ENCODE measurements at places on chromosomes 3 and 15.

- DNase-seq, result no peak
Measured at GRCh38 chr3:36852071-36852470, 87.7 kb upstream of the DCLK3 start.

DNA sequence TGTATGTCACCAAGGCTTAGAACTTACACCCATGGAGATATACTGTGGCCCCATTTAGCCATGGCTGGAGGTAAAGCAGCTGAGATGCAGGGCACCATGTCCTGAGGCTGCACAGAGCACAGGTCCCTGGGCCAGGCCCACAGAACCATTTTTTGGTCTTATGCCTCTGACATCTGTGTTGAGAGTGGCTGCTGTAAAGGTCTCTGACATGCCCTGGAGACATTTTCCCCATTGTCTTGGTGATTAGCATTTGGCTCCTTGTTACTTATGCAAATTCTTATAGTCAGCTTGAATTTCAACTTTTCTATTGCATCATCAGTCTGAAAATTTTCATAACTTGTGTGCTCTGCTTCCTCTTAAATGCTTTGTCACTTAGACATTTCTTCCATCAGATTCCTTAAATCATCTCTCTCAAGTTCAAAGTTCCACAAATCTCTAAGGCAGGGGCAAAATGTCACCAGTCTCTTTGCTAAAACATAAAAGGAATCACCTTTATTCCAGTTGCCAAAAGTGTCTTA is 701.3 kb downstream of the EPHA3 start:
- no peak for DNase-seq

DNA sequence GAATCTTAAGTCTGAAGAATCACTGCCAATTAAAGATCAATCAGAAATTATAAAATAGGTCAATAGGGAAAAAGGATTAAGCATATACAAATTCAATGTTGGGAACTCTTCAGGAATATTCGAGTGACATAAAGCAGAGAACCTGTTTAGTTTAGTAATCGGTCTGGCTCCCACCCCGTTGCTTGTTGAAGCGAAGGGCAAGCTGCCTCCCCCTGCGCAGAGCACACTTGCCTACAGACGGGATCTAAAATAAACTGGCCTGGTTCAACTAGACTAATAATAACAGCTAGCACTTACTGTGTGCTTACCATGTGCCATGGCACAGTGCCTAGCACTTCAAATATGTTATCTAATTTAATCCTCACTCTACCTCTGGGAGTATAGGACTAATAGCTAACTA is 8.6 kb downstream of the SEMA6D start:
- peak; percentile 33 for DNase-seq

DNA sequence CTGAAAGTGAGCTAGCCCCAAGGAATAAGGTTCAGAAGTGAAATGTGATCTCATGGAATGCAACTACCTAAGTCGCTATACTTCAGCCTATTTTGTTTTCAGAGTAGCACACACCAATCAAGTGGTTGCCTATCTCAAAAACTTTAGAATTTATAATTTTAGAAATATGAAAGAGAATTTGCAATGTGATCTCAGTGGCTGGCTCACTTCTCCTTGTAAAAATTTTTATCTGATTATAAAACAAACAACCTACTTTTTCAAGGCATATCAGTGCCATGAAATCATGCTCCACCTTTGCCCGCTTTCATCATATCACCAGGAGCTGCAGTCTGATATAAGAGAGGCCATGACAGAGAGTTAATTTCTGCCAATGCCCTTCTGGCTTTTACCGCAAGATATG is 47.3 kb downstream of the CLDN11 start:
- no peak for DNase-seq

- no peak for DNase-seq
Measured at GRCh38 chr3:16520970-16521881, 7.7 kb upstream of the RFTN1 start.

DNA sequence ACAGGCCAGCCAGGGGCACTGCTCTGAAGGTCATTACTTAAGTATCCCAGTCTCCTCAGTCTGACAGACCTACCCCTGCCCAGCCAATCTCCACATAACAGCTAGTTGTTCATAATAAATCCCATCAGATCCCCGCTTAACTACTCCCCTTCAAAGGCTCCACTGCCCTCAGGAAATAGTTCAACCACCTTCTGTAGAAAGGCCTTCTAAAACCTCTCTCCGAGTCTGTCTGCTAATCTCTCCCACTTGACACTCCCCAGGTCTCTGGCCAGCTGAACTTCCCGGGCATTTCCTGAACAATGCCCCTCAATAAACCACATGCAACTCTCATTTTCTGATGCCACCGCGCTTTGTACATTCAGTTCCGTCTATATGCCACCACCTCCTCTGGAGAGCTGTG is 6.0 kb downstream of the PRC1 start:
- DNase-seq, result no peak

DNA sequence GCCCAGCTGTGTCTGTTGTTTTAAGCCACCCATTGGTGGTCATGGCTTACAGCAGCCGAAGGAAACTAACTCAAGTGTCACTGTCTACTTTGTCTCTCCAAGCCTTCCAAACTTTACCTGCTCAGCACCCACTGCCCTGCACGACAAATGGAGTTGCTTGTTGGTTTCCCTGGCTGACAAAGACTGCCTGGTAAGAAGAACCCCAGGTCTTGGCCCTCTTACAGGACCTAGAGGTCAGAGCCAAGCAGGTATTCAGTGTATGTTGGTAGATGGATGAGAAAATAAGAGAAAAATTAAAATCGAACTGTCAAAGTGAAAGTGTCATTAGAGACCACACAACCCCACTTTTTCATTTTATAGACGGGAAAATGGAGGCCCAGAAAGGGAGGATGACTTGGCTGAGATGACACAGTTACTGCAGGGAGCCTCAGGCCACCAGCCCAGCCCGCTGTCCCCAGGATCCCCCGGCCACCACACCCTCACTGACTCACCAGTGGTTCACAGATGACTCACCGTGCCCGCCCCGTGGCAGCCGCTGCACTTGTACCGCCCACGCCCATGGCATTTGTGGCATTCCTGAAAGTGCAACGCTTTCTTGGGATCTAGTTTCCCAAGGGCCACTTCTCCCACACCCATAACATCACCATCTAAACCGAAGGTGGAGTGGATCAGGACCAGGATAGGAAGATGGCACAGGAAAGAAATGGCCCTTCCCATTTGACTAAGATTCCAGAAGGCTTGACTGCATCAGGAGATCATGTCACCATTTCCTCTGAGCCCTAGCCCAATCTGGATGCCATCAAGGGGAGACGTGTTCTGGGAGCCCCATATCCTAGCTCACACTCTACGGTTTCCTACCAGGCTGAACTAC is 15.2 kb downstream of the SSUH2 start:
- DNase-seq, result peak; percentile 96

GRCh38 chr15:76553102-76553501 is 216.5 kb downstream of the ISL2 start:
- DNase-seq, result no peak

- DNase-seq, result no peak
Measured at GRCh38 chr3:96700322-96701315, 113.8 kb upstream of the EPHA6 start.

DNA sequence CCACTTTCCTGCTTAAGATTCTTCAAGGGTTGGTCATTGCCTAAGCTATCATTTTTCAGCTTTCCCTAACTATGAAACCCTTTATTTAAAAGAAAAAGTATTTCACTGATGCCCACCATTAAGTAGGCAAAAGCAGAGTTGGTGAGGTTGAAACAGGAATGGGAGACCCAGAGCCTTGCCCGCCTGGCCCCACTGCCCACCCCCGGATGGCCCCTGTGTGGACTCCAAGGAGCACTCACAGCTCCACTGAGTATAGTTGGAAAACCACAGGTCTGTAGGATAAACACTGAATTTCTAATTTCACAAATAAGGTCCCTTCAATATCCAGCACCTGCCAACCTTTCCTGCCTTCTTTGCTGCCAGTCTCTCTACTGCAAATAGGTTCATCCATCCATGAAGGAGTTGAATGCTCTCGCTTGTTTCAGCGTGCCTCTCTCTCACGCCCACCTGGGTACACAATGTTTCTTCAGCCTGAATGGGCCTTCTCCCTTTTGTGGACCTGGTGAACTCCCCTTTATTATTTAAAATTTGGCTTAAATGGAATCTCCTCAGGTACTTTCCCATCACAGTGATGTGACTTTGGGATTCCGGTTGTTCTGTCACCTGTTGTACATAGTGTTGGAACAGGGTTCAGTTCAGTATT is 8.7 kb upstream of the ACAP2 start:
- DNase-seq, result peak; percentile 36

DNA sequence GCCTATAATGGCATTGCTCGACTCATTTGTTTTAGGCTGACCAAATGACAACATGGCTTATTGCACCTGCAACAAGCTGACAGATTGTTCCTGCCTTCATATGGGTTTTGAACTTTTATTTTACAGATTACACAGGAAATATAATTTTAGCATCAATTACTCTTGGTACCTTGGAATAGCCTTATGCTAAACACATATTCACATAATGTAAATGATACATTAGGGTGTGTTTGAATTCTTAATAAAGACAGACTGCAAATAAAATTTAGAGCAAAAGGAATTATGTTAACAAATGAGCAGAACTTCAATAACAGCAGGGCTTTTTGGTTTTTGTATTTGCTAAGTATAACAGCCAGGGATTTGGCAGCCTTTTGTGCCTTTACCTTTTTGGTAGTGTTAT is 51.9 kb upstream of the TMC3 start:
- DNase-seq, result no peak

DNA sequence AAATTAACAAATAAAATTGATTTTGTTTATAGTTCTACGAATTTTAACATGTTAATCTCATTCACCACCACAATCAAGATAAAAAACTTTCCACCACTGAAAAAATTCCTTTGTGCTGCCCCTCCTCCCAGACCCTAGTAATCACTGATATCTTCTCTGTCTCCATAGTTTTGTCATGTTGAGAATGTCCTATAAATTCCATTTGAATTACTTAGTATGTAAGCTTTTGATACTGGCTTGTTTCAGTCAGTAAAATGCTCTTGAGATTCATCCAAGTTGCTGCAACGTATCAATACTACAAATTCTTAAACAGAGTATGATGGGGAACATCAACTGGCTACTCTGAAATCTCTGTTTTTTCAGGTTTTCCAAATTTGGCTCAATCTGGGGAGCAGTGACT is 129.6 kb downstream of the CTNNB1 start:
- no peak for DNase-seq

GRCh38 chr3:65672871-65673815 is 365.6 kb downstream of the MAGI1 start:
- peak; percentile 36 for DNase-seq

DNA sequence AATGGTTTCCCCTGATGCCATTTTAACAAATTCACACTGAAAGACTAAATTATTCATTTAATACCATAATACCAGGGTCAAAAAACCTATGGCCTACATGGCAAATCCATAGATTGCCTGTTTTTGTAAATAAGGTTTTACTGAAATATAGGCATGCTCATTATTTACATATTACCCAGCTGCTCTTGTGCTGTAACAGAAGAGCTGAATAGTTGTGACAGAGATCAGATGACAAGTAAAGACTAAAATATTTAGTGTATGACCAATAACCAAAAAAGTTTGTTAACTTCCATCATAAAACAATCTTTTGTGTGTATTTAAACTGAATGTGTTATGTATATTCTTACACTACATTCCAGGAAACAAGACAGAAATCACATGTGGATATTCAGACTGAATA is 60.2 kb downstream of the DENND4A start:
- DNase-seq, result no peak

- peak; percentile 72 for DNase-seq
Measured at GRCh38 chr3:178392511-178392926, 143.7 kb upstream of the KCNMB2 start.

- DNase-seq, result peak; percentile 73
Measured at GRCh38 chr3:1082108-1082507, 10.7 kb upstream of the CNTN6 start.

GRCh38 chr3:163261056-163261455 is 1764.4 kb downstream of the OTOL1 start:
- no peak for DNase-seq

DNA sequence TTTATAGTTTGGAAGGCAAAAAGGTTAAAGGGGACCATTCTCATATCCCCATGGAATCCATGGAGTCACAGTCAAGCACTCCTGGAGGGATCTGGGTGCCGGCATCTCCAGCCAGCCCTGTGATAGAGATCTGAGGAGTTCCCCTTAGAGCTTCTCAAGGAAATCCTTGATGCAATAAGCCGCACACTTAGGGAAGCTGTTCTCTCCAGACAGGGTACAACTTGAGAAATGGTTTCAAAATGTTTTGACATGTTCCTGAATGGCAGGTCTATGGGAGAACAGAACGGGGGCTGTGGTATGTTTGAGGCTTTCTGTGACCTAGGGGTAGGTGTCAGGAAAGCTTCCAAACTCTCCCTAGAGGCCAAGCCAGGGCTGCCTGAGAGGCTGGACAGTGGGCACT is 292.9 kb downstream of the TLE3 start:
- DNase-seq, result no peak

DNA sequence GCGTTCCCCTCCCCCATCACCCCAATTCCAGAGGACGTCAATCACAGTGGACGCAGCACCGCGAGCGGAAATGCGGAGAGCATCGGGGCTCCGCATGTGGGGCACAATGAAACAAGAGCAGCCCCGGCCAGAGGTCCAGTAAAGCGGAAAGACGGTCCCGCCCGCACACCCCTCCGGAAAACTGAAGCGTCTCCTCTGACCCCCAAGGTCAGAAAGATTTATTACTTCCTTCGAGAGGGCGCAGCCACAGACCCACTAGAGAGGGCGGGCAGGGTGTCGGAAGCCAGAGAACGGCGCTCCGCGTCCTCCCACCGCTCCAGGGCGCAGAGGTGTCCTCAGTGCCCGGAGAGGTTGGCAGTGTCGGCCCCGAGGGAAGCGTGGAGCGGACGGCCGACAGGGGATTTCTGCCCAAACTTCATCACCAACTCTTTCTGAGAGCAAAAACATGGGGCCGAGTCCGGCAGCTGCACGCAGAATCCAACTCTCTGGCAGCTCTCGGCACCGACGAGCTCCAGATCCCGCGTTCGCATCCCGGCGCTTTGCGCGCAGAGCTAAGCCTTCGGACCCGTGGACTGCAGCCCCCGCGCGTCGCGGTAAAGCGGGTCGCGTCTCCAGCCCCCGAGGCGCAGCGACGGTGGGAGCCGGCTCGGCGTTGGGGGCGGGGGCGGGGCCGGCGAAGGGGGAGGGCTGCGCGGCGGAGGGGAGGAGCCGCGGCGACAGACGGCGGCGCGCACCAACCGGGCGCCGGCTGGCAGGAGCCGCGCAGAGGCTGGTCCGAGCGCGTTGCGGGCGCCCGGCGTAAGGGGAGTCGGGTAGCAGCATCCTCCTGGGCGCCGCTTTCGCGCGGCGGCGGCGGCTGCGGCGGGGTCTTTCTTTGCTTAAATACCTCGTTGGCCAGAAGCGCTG is at the start of gene CHST2:
Gene CHST2, plus strand, starts transcription at position 763 of the 906 bp plus-strand sequence. CDS start 1,046 bp downstream, outside the sequence.
- no peak for DNase-seq

DNA sequence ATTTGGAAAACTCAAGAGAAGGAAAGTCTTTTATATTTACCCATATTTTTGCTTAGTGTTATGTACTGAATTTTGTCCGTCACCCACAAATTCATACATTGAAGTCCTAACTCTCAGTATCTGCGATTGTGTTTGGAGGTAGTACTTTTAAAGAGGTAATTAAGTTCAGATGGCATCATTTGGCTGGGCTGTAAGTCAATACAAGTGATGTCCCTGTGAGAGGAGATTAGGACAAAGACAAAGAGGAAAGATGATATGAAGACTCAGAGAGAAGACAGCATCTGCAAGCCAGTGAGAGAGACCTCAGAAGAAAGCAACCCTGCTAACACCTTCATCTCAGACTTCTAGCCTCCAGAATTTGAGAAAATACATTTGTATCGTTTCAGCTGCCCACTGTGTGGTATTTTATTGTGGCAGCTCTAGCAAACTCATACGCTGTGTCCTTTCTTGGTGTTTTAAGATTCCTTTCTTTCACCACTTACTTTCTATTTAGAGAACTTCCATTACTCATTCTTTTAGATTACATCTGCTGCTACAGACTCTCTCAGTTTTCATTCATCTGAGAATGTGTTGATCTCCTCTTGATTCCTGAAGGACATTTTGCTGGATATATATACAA is 17.0 kb downstream of the LRCH3 start:
- DNase-seq, result no peak

Data from renal cortical epithelial cell (primary cell).